ENCODE measurements at places on chromosomes 2 and 18.
A peak's percentile ranks its signal among the peaks of the same experiment; 100 is the strongest.

GRCh38 chr2:227886149-227886548 is 14.7 kb downstream of the DAW1 start:
- no peak for DNase-seq

GRCh38 chr2:112836163-112836560 is 417 bp downstream of the IL1B start:
- DNase-seq: no peak

GRCh38 chr2:209933499-209934483 is 68.6 kb upstream of the RPE start:
- peak; percentile 21 for DNase-seq

GRCh38 chr2:199524689-199525574 is 67.2 kb upstream of the SATB2 start:
- no peak for DNase-seq

GRCh38 chr2:215409331-215410127 is 26.3 kb downstream of the FN1 start:
- DNase-seq: no peak

- DNase-seq: no peak
These were observed 59.7 kb upstream of the PDK1 start for GRCh38 chr2:172496160-172496608.

DNA sequence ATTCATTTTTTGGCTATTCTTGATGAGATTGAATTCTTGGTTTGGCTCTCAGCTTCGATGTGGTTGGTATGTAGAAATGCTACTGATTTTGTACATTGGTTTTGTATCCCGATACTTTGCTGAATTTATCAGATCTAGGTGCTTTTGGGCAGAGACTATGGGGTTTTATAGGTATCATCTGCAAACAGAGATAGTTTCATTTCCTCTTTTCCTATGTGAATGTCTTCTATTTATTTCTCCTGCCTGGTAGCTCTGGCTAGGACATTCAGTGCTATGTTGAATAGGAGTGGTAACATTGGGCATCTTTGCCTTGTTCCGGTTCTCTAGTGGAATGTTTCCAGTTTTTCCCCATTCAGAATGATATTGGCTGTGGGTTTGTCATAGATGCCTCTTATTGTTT is 5.5 kb upstream of the TACR1 start:
- no peak for DNase-seq

DNA sequence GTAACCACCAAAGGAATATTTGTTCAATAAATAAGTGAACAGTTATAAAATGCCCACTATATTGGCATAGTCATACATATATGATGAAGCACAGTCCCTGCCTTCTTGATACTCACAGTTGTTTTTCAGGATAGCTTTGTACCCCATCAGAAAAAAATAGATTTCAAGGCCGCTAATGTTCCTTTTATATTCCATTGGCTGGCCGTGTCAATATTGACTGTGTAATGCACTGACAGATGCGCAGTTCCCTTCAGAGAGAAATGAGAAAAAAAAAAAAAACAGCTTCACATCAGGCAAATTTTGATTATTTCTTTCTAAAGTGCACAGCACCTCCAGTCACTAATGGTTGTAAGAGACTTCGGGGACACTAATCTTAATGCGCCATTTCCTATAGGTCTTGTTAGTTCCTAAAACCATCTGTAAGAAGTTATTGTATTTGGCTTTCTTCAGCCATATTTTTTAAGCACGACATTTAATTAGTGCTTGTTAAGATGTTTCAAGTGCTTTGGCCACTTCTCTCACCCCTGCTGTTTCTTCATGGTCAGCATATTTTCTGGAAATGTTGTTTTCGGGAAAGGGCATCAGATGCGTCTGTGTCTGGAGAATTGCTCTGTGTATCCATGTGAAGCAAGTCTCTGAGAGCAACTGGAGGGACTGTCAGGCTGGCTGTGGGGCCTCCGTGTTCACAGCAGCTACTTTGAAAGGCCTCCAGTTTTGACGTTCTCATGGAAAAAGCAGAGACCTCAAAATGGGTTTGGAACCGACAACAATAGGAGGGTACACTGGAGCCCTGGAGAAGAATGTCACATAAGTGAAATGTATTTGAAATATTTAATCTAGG is 378.3 kb downstream of the MTX2 start:
- DNase-seq: no peak

- peak; percentile 33 for DNase-seq
These were observed 396.8 kb downstream of the NCKAP5 start for GRCh38 chr2:133171393-133172004.

GRCh38 chr2:68835621-68836020 is 35.6 kb downstream of the BMP10 start:
- DNase-seq: no peak

- DNase-seq: no peak
These were observed 53.0 kb upstream of the LGALSL start for GRCh38 chr2:64400733-64401528.

DNA sequence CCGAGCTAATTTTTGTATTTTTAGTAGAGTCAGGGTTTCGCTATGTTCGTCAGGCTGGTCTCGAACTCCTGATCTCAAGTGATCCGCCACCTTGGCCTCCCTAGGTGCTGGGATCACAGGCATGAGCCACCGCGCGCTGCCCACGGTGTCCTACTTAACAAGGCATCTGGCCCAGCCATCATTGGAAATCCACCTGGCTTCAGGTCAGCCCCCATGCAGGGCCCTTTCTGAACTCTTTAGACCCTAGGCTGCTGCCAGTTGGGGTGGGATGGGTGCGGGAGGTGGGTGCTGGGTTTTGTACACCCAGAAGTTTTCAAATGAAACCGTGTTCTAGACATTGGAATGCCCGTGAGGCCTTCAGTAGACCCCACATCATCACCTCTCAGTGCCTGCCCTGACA is 26.6 kb upstream of the NT5DC4 start:
- no peak for DNase-seq

DNA sequence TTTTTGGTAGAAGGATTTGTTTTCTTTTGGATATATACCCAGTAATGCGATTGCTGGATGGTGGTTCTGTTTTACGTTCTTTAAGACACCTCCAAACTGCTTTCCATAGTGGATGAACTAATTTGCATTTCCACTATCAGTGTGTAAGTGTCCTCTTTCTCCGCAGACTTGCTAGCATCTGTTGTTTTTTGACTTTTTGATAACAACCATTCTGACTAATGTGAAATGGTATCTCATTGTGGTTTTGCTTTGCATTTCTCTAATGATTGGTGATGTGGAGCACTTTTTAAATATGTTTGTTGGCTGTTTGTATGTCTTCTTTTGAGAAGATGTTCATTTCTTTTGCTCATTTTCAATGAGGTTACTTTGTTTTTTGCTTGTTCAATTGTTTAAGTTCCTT is 260.9 kb upstream of the CWC22 start:
- no peak for DNase-seq

- no peak for DNase-seq
These were observed 158.2 kb downstream of the ZEB2 start for GRCh38 chr2:144361742-144362141.

- no peak for DNase-seq
These were observed 15.6 kb upstream of the GPBAR1 start for GRCh38 chr2:218245214-218245613.

DNA sequence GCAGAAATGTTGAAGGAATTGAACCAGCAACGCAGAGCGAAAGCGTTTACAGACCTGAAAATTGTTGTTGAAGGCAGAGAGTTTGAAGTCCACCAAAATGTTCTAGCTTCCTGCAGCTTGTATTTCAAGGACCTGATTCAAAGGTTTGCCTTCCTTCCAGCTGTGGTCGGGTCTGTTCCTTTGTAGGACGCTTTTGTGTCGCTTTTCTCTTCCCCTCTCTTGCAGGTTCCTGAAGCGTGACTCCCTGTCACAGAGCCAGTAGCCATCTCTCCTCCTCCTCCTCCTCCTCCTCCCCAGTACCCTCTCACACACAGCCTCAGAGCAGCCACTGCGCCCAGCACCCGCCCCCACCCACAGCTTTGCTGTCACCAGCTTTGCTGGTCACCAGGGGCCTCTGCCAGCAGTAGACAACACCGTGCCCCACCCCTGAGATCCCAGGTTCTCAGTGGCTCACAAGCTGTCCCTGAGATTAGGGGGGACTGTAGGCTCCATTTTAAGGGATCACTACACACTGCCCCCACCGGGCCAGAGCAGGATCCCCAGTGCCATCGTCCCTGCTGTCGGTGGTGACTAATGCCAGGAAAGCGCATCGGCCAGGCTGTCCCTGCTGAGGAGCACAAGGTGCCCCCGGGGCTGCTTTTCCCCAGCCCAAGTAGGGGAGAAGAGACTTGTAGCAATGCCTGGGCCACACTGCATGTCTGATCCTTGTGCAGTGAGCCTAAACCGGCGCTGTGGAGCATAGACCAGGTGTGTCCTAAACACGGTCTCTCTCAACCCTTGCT is 242.3 kb downstream of the ATAD2B start:
- no peak for DNase-seq

- DNase-seq: no peak
These were observed 491.0 kb upstream of the KLHL29 start for GRCh38 chr2:22893761-22894517.

DNA sequence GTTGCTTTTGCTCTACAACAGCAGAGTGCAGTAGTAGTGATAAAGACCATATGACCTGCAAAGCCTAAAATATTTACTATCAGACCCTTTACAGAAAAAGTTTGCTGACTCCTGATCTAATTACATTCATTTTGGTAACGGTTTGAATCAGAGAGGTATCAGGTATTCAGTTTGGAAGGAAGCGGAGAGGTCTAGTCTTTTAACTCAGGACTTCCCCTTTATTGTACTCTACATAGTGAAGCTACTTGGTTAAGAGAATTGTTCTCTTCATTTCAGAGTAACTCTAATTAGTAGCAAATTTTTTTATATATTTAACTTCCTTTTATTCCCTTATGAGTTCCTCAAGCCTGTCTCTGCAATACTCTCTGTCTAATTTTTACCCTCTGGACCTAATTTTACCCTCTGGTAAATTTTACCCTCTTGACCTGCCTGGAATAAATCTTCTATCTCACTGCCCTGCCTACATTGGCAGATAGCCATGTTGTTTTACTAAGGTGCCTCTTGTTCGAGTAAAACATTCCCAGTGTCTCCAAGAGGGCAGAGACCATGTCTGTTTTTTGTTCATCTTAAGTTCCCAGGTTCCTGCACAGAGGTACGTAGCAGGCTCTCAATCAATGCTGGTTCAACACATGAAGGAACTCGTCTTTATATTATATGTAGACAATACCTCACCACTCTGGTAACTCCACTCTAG is 170.6 kb downstream of the DNAH6 start:
- DNase-seq: no peak

DNA sequence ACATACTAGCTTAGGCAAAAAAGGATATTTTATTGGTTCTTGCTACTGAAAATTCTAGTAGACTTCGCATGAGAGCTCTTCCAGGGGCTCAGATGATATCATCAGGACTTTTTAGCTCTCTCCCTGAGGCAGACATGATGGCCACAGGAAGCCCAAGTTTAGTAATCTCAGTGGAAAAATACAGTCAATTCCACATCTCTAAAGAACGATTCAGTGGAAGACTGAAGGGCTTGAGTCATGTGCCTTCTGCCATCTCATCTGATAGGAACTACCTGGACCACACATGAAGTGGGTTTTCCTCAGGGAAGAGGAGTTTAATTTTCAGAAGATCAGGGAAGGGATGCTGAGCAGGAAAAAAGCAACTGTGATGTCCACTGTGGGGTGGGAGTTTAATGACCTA is 117.3 kb downstream of the TTC27 start:
- no peak for DNase-seq

GRCh38 chr2:10004836-10005235 is 38.5 kb upstream of the KLF11 start:
- no peak for DNase-seq

GRCh38 chr2:238493880-238494572 is 67.3 kb downstream of the ASB1 start:
- DNase-seq: no peak

- no peak for DNase-seq
These were observed 313.7 kb upstream of the MGAT5 start for GRCh38 chr2:133940134-133940533.

DNA sequence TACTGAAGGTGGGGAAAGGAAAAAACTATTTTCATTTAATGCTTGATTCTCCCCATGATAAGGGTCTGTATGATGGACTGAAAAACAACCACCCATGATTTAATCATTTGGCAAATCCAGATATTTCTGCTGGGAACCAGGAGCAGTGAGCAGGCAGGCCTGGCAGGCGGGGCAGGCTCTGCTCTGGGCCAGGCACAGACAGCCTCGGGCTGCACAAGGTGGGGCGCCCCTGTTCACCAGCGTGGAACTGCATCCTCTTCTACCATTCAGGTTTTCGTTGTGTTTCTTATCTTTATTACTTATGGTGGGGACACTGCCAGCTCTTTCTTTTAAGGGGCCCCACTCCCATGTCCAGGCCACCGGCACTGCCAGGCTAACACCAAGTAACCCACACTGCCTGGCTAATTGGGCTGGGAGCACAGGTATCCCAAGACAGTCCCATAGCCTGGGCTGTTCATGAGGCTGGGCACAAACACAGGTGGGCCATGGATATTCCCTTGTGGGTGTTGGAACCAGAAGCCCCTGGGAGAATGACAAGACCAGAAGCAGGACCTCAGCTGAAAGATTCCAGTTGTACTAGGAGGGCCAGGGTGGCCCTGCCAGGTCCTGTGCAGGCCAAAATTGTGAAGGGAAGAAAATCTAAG is 57.1 kb upstream of the RALBP1 start:
- DNase-seq: no peak

- no peak for DNase-seq
These were observed 26.4 kb upstream of the ATRAID start for GRCh38 chr2:27185331-27186026.

GRCh38 chr18:78893281-78894032 is 86.2 kb upstream of the SALL3 start:
- no peak for DNase-seq

GRCh38 chr18:57836557-57836956 is 33.4 kb upstream of the ATP8B1 start:
- no peak for DNase-seq

GRCh38 chr2:17191223-17191622 is 327.0 kb downstream of the RAD51AP2 start:
- DNase-seq: no peak

GRCh38 chr2:134581877-134582546 is 136.8 kb downstream of the TMEM163 start:
- DNase-seq: no peak

DNA sequence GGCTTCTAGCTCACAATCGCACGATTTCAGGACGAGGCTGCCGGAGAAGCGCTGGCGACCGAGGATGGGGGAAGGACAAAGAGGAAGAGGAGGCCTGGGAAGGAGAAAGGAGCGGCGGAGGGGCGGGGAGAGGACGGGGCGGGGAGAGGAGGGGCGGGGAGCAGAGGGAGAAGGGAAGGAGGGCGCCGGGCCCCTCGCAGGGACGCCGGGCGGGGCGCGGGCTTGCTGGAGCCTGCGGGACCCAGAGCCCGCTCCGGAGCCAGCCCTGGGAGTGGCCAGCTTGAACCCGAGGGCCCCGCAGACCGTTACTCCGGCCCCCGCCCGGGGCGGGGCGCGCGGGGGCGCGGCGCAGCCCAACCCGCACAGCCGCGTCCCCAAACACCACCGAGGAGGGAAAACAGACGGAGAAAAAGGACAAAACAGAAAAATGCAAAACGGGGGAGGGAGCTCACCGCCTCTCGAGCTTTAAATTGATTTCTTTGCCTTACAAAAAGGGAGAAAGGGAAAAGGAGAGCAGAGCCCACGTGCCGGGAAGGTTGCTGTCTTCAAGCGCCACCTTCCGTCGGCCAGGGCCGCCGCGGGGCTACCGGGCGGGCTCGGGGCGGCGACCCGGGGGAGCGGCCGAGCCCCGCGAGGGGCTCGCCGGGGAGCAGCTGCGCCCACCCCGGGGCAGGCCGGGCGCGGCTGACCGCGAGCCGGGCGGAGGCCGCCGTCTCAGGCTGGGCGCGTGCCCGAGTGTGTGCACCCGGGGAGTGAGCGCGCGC is 781 bp upstream of the SOX11 start:
- DNase-seq: no peak
